ENCODE measurements at places on chromosomes 2 and 18. TPM values are rescaled to one million over a fixed set of nuclear protein-coding genes. Genes with fewer than 3 reads are reported as not detected.

DNA sequence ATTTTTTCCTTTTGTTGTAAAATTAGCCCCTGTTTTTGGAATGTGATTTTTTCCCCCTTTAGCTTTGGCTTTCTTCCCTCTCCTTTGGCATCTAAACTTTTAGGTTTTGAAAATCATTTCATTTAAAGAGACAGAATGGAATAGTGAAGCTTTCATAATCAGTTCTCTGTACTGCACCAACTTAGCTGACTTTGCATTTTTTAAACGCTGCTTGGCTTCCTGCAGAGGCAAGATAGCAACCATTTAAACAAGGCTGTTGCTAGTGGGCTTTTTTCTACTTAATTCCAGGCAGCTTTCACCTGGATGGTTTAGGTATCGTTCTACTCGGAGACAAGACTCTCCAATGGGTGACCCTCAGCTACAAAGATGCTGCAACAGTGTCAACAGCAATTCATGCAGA, 267.9 kb upstream of the PKDCC start:
- DNase-seq: no peak
- no peak overlapping the region for H3K4me3 ChIP-seq
- H3K27ac ChIP-seq: no peak overlapping the region
- peaks cover 7% of the 10 kb centered on the region for H3K27me3 ChIP-seq
- H3K4me1 ChIP-seq: no peaks in the 10 kb centered on the region

GRCh38 chr2:206521612-206522011, 78.3 kb downstream of the ADAM23 start:
- no peaks in the 10 kb centered on the region for H3K4me1 ChIP-seq
- DNase-seq: no peak
- no peak overlapping the region for H3K4me3 ChIP-seq
- H3K27me3 ChIP-seq: no peaks in the 10 kb centered on the region

- no peak overlapping the region for H3K27ac ChIP-seq
- no peak overlapping the region for H3K4me3 ChIP-seq
- no peaks in the 10 kb centered on the region for H3K36me3 ChIP-seq
- DNase-seq: no peak
Observed at GRCh38 chr18:25005541-25006403, 346.2 kb downstream of the ZNF521 start.

DNA sequence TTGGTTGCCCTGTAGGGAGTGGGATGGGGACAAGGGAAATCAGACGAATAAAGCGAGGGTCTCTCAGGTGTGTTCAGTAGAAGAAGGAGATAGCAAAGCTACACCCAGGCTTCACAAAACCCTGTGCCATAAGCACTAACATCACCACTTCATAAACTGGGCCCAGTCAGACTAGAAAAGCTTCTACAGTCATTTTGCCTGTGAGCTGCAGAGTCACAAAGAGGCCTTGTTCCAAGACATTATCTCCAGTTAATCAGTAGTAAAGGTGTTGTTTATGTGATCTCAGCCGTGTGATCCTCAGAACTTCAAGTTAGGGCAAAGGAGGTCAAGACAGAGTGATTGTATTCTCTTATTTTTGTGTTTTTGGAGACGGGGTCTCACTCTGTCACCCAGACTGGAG, 148.0 kb downstream of the GALR1 start:
- no peaks in the 10 kb centered on the region for H3K36me3 ChIP-seq
- no peak for DNase-seq
- no peaks in the 10 kb centered on the region for H3K4me1 ChIP-seq
- no peak overlapping the region for H3K4me3 ChIP-seq

FSHR gene
- total RNA-seq: not detected

POTEJ gene
- total RNA-seq: not detected
